ENCODE measurements at places on chromosomes 4 and X. TPM values are rescaled to one million over a fixed set of nuclear protein-coding genes. Genes with fewer than 3 reads are reported as not detected.

Gene RIBC1
- total RNA-seq: 0.38 TPM

Gene ADGRG2
- total RNA-seq: 0.78 TPM

Gene NSG1
- 6.8 TPM for total RNA-seq

Gene PPP1R2C
- not detected for total RNA-seq

Gene ARHGAP36
- not detected for total RNA-seq

Gene CXCL3
- total RNA-seq: 0.75 TPM

Gene CT47B1
- not detected for total RNA-seq

Gene SPATA18
- total RNA-seq: 2.5 TPM

Gene CXorf49
- total RNA-seq: not detected

Gene CXCL8
- not detected for total RNA-seq

Gene RGN
- 17.7 TPM for total RNA-seq

Gene CCDC149
- 10.8 TPM for total RNA-seq

Gene TEX13B
- total RNA-seq: not detected

Data from Right ventricle myocardium superior (tissue), 1 donor.